ENCODE measurements at places on chromosomes 1 and 21.

GRCh38 chr21:45258466-45258865 lies 29.2 kb downstream of the POFUT2 start:
- no peak for DNase-seq

GRCh38 chr21:35394049-35394448 lies 344.9 kb upstream of the RUNX1 start:
- no peak for DNase-seq

- DNase-seq = no peak
Observed at GRCh38 chr1:56057466-56058405, 521.6 kb downstream of the PLPP3 start.

DNA sequence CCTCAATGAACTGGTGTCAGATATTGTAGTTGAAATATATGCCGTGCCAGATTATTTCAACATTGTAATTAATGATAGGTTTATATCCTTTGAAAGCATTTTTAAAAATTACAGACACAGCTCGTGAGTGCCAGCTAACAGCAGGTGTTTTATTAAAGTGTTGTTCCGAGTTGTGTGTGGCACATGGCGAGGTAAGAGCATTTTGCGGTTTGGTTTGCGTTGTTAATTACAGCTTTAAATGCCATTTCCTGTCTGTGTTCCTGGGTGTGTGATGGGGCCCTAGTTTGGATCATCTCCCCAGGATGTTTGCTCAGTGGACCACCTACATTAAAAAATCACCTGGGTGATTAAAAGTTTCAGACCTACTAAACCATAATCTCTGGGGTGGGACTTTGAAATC lies 97.4 kb downstream of the PRDM2 start:
- no peak for DNase-seq

GRCh38 chr1:54810153-54810942 lies 9.2 kb upstream of the TTC22 start:
- DNase-seq = peak; percentile 84

DNA sequence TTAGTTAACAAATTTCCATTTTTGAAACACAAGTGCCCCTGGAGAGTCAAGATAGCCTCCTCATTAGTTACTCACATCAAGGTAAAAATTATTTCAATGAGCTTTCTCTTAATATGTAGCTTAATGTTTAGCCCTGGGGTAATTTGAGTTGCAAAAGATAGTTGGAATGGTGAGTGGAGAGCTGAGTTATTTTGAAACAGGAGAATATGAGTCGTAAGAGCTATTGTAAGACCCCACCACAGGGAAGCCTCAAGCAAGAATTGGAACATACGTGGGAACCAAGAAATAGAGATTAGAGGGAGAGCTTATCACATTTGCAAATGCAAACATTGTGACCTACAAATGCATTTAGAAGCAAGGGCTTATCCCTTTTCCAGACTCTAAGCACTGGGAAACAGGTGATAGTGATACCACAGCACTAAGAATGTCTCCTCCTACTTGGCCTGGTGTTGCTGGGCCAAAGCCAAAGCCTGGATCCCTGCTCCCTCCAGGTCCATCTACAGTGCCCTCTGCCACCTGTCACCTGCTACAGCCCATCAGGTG lies 635.1 kb downstream of the PTPRC start:
- DNase-seq = no peak

GRCh38 chr1:174366946-174367345 lies 80.8 kb upstream of the GPR52 start:
- no peak for DNase-seq

DNA sequence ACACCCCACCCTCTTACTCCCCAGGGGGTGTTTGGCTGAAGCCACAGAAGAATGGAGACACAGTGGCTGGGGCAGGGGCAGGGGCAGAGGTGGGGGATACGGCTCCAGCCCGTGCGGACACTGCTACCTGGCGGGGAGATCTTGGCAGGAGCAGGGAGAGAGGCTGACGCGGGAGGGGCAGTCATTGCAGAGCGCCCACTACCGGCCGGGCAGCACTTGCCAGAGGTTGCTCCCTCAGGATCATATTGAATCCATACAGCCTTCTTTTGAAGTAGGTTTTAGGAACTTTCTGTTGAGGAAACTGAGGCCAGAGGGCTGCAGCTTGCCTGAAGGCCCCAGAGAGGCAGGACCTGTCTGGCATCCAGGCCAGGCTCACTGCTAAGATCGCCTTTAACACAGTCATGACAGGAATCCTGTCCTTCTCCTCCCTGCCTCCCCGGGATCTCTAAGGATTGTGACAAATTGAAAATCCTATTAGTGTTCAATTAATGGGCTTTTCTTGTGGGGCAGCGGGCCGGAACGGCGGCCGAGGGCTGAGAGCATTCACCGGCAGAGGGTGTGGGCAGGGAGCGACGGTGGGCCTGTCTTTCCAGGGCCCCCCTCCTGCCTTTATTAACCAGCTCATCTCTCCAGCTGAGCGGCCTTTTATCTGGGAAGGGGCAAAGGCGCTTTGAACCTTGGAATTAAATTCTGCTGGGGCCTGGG lies 65.5 kb upstream of the WNT4 start:
- DNase-seq = no peak

GRCh38 chr1:173224280-173224892 lies 17.3 kb upstream of the TNFSF4 start:
- no peak for DNase-seq

GRCh38 chr1:87307931-87308330 lies 20.7 kb upstream of the LMO4 start:
- no peak for DNase-seq

DNA sequence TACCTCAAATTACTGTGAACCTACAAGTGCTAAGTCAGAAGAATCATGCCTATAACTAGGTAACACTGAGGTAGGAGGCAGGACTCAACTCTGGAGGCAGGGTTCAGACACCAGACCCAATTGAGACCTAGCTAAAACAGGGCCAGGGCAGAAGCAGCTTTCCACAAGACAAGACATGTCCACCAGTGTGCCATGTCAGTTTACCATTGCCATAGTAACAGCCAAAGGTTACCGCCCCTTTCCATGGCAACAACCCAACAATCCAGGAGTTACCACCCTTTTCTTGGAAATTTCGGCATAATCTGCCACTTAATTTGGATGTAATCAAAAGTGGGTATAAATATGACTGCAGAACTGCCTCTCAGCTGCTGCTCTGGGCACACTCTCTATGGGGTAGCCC lies 432.3 kb downstream of the DPYD start:
- no peak for DNase-seq

GRCh38 chr1:87084244-87084836 lies 169.9 kb downstream of the HS2ST1 start:
- DNase-seq = peak; percentile 23

DNA sequence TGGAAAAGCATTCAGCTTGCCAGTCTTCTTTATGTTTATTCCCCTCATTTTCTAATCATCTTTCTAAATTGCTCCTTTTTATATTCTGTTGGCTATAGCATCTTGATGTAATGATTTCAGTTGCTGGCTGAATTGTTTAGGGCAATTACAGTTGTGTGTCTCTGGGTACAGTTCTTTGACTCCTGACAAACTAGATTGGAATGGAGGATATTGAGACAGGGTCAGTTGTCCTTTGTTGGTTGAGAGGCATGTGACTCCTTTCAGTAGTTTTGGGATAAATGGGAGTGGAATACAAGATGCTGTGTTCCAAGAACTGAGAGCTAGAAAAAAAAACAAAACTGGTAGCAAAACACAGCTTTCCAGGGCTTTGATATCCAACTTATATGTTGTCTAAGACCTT lies 1.5 kb downstream of the CENPF start:
- DNase-seq = no peak

DNA sequence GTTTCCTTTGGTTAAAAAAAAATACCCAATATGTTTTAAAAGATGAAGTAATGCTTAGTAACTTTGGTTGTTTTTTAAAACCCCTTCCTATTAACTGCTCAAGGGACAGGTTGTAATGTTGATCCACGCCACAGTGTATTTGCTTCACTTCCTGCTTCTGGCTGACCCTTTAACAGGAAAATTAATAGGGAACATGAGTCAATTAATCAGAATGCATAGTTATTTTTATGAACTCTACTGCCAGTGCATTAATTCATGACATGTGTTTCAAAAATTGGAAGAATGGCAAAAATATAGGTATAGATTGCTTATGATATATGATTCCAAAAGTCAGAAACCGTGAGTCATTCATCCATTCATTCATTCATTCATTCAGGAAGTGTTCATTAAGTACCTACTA lies 204.8 kb downstream of the SETD4 start:
- DNase-seq = no peak

DNA sequence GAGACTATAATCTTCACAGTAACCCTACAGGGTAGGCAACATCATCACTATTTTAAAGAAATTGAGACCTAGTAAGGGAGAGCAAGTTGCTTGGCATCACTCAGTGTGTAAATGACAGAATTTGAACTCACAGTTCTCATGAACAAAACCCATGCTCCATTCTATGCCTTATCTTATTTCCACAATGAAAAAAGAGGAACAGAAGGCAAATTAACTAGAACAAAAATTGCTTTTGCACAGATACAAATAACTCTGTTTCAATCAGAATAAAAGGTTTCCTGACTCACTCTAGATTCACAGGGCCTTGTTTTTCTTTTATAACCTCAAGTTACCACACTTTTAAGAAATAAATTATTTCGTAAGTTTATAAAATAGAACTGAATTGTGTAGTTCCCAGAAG lies 90.1 kb downstream of the UCHL5 start:
- DNase-seq = no peak

DNA sequence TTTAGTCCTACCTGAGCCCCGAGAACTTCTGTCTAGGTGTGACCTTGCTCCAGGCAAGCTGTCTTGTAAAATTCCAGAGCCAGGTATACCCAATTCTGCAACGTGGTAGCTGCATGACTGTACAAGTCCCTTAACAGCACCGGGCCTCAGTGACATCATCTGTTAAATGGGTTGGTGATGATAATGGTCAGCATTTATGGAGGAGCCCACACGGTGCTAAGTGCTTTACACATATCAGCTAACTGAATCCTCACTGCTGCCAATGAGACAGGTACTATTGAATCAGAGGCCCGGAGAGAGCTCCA lies 37.2 kb upstream of the PADI1 start:
- DNase-seq = no peak

DNA sequence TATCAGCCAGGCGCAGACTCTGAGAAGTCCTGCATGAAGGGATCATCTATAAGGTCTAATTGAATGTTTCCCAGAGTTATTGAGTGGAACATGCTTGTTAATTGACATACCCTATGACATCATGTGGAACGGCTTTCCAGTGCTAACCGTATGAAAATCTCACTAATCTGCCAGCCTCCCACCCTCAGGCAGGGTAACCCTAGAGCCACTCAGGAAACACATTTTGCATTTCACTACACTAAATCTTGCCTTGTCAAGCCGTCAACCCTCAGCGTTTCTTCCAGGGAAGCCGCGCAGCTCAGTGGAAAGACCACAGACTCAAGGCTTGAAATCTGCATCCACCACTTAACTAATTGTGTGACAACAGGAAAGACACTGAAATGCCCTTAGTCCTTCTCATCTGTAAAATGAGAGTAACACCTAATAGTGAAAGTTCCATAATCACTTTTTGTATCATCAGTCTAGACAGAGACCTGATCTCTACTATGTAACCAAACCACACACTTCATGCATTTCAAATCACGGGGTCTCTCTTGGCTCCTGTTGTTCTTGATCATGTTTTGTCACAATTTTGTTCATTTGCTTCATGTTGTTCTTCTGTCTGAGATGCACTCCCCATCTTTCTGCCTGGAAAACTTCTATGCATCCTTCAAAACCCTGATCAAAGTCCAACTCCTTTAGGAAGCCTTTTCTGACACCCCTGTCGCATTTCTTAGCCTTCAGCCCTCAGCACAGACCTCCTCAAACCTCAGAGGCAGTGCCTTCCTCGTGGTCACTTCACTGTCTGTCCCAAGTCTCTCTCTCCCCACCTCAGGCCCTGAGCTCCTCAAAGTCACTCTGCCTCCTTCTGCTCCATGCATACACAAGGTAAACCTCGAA lies 246.5 kb downstream of the TOMM20 start:
- DNase-seq = peak; percentile 79

DNA sequence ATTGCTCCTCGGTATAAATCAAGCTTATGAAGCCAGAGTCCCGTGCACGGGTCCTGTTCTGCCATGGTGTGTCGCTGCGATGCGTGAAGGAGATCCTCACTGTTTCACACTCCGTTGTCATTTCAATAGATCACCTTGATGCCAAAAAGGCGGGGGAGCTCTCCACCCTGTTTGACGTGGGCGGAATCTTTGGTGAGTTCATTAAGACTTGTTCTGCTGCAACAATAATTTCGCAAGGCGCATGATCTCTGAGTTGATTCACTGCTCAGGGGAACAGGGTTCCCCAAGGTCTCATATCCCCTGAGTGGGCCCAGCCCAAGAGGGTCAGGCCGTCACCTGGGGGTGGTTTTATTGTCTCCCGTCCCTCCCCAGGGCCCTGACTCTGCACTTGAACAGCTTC lies 50.0 kb downstream of the SLC37A1 start:
- DNase-seq = no peak

DNA sequence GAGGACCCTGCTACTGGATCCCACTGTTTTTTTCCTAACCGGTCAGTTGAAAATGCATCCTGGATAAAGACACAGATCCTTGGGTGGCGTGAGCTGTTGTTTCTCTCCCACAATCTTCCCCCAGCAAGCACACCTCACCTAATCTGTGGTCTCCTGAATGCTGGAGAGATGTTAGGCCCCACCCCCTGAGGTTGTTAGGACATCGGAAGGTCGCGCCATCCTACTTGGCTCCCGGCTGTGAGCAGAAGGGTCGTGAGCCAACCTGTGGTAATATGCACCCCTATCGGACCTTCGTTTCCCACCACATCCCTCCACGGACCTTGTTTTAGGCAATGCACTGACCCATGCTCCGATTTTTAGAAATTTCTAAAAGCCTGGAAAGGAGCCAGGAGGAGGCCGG lies 89.9 kb upstream of the IPO9 start:
- no peak for DNase-seq

DNA sequence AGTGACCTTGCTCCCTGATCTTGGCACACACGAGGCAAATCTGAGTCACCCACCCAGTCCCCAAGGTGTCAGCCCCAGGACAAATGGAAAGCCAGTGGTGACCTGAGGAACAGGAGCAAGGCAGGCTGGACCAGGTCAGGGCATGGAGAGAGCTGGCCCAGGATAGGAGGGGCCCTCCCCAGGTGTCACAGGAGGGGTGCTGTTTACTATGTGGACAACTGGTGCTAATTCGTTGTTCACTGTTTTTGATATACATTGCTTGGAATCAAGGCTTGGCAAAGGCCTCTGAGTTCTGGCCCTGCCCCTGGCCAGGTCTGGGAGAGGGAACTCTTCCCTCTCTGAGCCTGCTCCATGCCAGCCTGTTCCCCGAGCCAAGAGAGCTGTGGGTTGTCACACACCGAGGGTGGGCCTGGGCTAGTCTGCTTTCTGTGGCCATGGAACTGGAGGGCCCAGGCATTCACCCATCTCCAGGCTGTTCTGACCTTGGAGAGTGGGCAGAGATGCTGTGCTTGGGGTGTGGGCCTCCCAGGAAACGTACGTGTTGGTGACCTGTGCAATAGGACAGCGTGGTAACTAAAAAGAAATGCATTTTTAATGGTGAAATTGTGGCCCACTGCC lies 41.8 kb downstream of the CRYAA start:
- DNase-seq = no peak
